PC-9 (cell line): ENCODE measurements at places on chromosomes 3 and 15. TPM values are rescaled to one million over a fixed set of nuclear protein-coding genes. Genes with fewer than 3 reads are reported as not detected.
A peak's percentile ranks its signal among the peaks of the same experiment; 100 is the strongest.

The FBXL2 gene
- 15.8 and 18.5 TPM in 2 replicates for total RNA-seq

The ABI3BP gene
- 3.4 and 4.2 TPM in 2 replicates for total RNA-seq

DNA sequence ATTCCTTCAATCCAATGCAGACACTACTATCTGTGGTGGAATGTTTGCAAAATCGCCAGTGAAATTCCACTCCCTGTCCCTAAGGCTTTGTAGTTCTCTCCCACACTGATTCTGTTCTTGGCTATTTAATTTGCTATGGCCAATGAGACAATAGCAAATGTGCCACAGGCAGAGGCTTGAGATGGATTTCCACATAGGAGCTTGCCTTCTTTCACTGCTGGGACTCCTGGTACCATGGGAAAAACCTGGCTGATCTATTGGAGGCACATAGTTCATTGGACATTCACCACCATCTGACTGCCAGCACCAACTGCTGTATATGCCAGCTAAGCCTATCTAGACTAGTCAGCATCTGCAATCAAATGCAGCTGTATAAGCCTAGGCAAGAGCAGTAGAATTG is 103.8 kb downstream of the NR1D2 start:
- DNase-seq = no peak

DNA sequence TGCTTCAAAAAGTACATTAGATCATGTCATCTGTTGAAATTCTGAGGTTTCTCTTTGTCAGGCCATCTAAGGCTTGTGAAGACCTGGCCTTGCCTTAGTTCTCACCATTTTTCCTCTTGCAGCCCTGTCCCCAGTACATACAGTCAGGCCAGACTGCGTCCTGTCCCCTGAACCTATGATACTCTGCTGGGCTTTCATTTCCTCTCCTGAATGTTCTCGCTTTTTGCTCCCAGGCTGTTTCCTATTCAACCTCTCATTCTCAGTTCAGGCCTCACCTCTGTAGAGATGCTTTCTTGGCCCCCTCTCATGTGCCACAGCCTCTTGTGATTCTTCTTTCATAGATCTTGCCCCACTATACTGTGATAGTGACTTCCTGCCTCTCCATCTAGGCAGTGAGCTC is 648.8 kb upstream of the KCNMB2 start:
- no peak for DNase-seq

GRCh38 chr3:20141316-20141715 is 44.7 kb downstream of the SGO1 start:
- no peak for DNase-seq

DNA sequence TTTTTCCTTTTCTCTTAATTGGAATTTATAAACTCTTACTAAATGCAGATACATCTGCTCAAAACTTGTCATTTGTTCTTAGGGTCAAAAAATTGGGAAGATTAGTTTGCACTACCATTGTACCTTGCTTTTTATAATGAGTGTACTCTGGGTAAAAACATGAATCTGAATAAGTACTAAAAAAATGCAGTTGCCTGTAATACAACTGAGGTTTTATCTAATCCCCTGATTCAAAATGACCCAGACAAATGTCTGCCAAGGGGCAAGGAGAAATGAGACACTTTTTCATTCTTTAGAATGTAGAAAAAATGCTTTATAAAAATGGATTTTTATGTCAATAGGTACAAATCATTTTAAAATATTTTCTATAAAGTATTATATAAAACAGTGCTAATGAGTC is 42.4 kb downstream of the RASA2 start:
- no peak for DNase-seq

DNA sequence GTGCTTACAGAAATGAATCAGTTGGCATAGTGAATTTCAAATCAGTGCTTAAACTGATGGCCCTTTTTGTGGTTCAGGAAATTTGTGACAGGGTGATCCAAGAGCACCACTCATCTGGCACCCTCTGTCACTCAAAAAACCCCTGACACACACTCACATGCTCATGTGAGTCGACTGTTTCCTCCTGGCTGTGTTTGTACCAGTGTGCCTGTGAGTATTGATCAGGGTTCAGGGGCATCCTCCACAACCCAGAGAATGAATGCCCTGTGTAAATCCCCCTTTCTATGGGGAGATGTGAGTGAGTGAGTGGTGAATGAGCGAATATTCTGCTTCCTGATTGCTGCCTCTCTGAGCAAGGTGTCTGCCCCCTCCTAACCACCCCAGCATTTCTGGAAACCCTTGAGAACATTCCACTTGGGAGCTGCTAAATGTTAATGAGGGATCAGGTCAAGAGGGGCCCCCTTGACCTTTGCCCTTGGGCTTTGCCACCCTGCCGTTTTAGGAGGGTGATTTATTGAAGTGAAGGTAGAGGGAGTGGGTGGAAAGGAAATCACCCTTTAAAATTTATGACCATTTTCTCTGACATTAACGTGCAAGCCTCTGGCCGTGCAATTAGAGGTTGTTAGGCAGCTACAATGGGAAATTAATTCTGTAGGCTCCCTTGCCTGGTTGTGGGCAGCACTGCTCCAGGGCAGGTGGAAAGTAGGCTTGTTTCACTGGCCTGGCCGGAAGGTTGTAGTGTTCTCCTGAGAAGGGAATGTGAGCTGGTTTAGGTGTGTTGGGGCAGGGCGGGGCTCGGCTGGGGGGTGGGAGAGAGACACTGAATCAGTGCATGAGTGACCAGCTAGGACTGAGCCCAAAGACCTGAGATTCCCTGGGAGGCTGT is 87.2 kb downstream of the SLCO3A1 start:
- DNase-seq = peak; percentile 88

GRCh38 chr15:74535388-74536084 is 5.5 kb upstream of the ARID3B start:
- DNase-seq = no peak

The LTF gene
- not detected in 2 replicates for total RNA-seq

The ZPLD1 gene
- not detected in 2 replicates for total RNA-seq

GRCh38 chr15:55740359-55740878 is 2.5 kb downstream of the PRTG start:
- no peak for DNase-seq

The UBAP1L gene
- total RNA-seq = 2.5 and 3.1 TPM in 2 replicates

DNA sequence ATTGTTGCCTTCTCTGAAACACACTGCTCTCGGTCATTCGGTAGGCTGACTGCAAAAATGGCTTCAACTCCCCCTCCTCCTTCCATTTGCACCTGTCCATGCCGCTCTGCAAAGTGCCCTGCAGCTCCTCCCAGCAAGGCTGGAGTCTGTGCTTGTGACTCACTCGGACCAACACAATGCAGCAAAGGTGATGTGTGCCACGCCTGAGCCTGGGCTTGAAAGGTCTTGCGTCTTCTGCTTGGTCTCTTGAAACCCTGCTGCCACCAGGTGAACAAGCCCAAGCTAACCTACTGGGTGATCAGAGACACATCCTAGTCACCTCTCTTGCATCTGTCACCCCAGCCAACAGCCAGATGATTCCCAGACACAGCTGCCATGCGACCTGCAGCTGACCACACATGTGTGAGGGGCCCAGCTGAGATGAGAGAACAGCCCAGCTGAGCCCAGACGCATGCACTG is 71.1 kb downstream of the MGLL start:
- peak; percentile 78 for DNase-seq

DNA sequence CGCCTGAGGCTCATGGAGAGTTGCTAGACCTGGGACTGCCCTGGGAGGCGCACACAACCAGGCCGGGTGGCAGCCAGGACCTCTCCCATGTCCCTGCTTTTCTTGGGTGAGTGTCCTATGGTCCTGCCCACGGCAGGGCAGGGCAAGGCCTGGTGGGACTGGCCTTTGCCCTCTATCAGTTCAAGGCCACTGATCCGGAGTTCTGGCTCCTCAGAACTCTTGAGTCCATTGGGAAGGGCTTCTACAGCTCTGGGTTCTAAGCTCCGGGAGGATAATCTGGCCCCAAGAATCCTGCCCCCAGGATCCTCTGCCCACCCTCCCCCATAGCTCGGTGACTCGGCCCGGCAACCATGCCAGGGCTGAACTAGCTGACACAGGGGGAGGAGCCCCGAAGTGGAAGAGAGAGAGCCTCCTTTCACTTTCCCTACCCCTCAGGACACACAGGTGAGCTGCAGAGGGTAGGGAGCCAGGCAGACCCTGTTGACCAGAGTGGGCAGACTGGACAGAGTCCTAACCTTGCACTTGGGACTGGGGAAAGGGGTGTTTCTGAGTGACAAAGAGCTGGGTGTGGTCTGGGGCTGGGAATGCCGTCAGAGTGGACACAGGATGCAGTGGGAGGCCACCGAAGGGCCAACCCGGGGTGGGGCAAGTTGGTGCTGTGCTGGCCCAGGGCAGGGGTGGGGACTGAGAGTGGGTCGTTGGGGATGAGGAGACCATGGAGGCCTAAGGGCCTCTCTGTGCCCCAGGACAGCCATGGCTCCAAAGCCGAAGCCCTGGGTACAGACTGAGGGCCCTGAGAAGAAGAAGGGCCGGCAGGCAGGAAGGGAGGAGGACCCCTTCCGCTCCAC is 664 bp downstream of the PARP3 start:
- peak; percentile 64 for DNase-seq

The DCLK3 gene
- not detected in 2 replicates for total RNA-seq

DNA sequence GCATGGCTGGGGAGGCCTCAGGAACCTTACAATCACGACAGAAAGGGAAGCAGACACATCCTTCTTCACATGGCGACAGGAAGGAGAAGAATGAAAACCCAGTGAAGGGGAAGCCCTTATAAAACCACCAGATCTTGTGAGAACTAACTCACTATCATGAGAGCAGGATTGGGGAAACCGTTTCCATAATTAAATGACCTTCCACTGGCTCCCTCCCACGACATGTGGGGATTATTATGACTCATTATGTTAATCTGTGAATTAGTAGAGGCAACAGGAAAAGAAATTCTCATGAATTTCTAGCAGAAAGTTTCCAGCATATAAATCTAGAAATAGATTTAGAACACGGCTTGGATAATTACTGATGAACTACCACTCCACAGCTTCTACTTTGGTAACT is 937.3 kb downstream of the ROBO1 start:
- DNase-seq = no peak

The GAP43 gene
- not detected in 2 replicates for total RNA-seq

DNA sequence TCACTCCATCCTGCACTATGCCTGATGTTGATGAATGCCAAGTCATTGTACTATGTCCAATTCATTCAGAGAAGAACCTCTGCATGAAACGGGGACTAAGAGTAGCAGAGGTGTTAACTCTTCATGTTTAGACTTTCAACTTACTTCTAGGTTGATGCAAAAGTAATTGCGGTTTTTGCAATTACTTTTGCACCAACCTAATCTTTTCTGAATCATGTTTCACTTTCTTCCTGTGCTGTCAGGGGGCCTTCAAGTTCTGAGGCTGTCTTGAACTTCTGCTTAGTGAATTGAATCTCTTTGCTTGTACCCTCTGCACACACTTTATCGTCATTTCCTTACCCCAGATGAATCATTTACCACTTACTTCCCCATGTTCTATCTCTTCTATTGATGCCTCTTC is 636.2 kb downstream of the NAALADL2 start:
- no peak for DNase-seq

DNA sequence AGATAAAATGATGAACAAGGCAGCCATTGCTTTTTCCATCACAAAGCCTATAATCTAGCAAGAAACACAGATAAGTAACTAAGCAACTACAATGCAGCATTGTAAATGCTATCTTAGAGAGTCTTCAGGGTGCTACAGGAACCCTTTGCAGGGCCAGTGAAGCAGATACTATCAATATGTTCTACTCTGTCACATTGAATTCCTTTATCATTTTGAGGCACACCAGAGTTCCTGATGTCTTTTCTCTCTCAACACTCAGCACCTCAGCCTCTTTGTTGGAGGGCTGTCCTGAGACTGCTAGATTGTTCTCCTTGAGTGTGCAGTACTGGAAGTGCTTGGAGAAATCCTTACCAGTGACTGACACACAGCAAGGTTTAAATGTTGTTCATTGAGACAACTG is 107.4 kb upstream of the MRPL3 start:
- DNase-seq = no peak

DNA sequence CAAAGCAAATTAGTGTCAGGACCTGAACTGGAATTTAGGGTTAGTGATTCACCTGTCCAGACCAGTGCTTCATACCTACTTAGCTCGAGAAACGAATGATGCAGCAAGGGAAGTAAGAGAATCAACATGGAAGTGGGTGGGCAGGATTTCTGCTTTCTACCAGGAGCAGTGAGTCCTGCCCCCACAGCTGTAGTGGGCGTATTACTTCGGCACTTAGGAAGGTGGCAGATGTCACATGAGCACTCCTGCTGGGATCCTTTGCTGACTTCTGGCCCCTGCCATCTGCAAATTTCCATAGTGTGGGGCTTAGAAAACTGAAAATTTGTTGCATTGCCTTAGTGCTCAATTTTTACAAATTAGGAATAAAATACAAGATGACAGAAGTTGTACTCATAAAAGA is 31.2 kb downstream of the RYR3 start:
- no peak for DNase-seq

The HRH1 gene
- total RNA-seq = 7.4 and 9.2 TPM in 2 replicates

DNA sequence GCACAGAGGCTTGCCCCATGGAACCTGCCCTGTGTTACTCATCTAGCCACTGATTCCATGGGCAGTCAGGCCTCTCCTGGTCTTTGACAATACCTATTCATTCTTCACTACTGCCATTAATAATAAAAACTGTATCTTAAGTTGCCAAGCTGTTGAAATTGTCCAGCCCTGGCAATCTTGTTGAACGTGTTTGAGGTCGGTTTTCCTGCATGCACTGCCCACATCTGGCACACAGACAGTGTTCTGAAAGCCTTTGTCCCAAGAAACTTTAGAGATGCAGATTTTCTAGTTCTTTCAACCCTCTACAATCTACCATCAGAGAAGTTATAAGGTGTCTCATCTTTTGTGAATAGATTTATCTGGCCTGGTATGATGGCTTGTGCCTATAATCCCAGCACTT is 567.2 kb upstream of the NECTIN3 start:
- no peak for DNase-seq

The MAGEF1 gene
- 97.2 and 106 TPM in 2 replicates for total RNA-seq

DNA sequence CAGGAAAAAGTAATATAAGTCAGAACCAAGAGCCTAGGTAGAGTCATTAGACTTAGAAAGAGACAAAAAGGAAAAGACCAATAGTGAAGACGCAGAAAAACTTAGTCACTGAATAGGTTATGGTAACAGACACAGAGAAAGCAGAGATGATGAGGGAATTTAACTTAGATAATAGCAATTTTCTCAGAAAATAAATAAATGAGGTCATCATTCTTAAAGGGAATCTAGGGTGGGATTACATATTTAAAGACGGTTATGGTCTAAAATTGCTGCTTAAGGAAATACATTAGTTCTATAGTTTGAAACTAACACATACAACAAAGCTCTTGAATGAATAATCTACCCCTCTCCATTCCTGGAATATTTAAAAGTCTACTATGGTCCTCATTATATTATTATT is 59.4 kb downstream of the UBR1 start:
- DNase-seq = no peak
